ENCODE measurements at places on chromosomes 7 and 10.

GRCh38 chr10:7580520-7580919 is 86.2 kb downstream of the ITIH5 start:
- no peak for DNase-seq
- H3K4me3 ChIP-seq: no peak overlapping the region
- H3K4me1 ChIP-seq: no peaks in the 10 kb centered on the region
- no peaks in the 10 kb centered on the region for H3K36me3 ChIP-seq

DNA sequence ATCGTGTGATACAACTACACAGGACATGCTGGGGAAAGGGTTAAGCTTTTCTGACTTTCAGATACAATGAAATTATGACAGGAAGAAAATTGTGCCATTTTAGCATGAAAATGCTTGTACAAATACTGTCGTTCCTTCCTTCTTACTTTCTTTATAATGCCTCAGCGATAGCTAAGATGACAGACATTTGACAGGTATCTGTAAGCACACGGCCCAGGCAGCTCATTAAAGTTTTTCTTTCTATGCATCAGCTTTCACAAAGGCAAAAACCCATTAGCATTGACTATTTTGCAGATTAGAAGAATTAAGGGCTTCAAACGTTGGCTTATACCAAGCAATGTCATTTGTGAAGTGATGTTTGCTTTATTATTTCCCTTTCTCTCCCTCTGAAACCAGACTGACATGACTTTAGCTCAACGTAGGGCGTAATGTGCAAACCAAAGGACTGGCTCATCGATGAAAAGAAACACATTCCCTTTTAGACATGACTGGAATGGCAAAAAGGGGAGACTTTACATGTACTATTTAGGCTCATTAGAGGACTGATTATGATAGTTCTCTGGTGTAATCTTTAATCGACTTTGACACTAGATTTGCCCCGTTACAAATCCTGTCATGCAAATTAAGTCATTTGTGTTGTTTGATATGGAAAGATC is 258.4 kb upstream of the SP8 start:
- no peak overlapping the region for H3K4me3 ChIP-seq
- H3K27ac ChIP-seq: no peak overlapping the region
- no peaks in the 10 kb centered on the region for H3K27me3 ChIP-seq
- DNase-seq: no peak

DNA sequence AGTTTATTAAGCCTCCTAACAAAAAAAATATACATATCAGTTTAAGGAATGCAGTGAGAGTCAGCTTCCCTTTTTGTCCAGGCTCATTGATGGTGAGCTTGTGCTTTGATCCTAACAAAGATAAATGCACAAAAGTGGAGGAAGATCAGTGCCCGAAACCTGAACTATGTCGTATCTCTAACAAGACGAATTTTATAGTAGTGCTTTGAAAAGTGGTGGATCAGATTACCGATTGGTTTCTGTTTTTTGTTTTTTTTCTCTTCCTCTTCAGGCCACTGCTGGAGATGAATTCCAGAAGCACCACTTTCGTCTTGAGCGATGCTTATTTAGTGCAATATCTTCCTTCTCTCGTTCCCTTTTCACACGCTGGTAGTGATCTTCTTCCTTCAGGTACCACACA is 72.8 kb downstream of the RHOBTB1 start:
- no peak for DNase-seq
- H3K27ac ChIP-seq: no peak overlapping the region
- H3K4me3 ChIP-seq: no peak overlapping the region
- H3K4me1 ChIP-seq: no peaks in the 10 kb centered on the region
- H3K27me3 ChIP-seq: no peaks in the 10 kb centered on the region

DNA sequence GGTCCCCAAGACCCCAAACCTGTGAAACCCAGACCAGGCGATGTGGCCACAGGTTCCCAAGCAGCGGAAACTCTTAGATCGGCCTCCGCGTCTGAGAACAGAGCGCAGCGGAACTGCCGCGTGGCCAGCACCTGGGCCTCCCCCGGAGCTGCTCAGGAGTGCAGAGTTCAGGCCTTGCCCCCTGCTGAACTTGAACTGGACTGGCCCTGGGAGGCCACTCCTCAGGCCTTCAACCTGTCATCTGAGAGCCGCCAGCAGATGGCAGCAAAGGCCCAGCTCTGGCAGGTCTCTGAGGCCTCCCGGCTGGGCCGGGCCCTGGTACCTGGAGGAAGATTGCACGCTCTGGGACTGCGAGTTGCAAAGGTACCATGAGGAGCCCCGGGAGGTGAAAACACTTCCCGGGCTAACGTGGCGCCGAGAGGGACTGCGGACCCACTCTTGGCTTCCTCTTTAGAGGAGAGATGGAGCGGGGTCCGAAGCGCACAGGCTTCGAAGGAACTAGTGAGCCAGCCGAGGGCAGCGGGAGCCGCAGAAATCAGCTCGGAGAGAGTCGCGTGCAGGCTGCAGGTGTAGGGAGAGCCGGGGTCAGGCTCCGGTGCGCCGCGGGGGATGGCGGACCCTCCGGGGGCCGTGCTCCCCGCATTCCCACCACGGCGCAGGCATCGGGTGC is 89.2 kb downstream of the PAXIP1 start:
- peak overlapping the region; percentile 3 for H3K4me3 ChIP-seq
- no peak overlapping the region for H3K27ac ChIP-seq
- peaks cover 25% of the 10 kb centered on the region for H3K27me3 ChIP-seq
- peaks cover 12% of the 10 kb centered on the region for H3K4me1 ChIP-seq
- peak; percentile 65 for DNase-seq
- H3K36me3 ChIP-seq: no peaks in the 10 kb centered on the region

- H3K4me3 ChIP-seq: no peak overlapping the region
- no peak overlapping the region for H3K27ac ChIP-seq
- no peak for DNase-seq
- H3K36me3 ChIP-seq: no peaks in the 10 kb centered on the region
Measured at GRCh38 chr10:107900131-107900530, 735.6 kb upstream of the SORCS1 start.

- no peak overlapping the region for H3K27ac ChIP-seq
- no peak for DNase-seq
- H3K4me3 ChIP-seq: no peak overlapping the region
- H3K27me3 ChIP-seq: peaks cover 2% of the 10 kb centered on the region
- H3K4me1 ChIP-seq: no peaks in the 10 kb centered on the region
Measured at GRCh38 chr10:77647543-77648293, 10.1 kb upstream of the KCNMA1 start.

DNA sequence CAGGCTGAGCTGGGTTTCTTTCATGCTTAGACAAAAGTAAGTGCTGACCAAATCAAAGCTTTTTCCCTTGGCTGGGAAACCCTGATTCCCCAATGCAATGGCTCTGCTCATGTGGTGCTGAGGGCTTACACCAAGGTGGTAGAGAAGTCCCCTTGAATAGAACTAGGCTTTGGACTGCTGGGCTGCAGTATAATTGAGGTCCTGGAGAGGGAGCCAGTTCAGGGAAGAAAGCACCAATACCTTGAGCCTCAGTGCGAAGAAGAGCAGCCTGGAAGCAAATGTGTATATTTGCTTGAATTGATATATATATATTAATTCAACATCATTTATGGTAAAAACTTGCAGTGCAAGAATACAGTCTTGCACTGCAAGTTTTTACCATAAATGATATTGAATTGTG is 391.1 kb downstream of the RPS24 start:
- no peaks in the 10 kb centered on the region for H3K4me1 ChIP-seq
- no peak overlapping the region for H3K4me3 ChIP-seq
- DNase-seq: peak; percentile 6
- no peaks in the 10 kb centered on the region for H3K36me3 ChIP-seq
- H3K27ac ChIP-seq: no peak overlapping the region

GRCh38 chr10:11108356-11108755 is 90.7 kb downstream of the CELF2 start:
- no peak overlapping the region for H3K27ac ChIP-seq
- no peak overlapping the region for H3K4me3 ChIP-seq
- peaks cover 3% of the 10 kb centered on the region for H3K4me1 ChIP-seq
- DNase-seq: no peak
- H3K36me3 ChIP-seq: no peaks in the 10 kb centered on the region

- no peaks in the 10 kb centered on the region for H3K4me1 ChIP-seq
- H3K36me3 ChIP-seq: no peaks in the 10 kb centered on the region
- no peak overlapping the region for H3K4me3 ChIP-seq
- DNase-seq: no peak
Measured at GRCh38 chr7:8356071-8356470, 77.3 kb upstream of the NXPH1 start.

DNA sequence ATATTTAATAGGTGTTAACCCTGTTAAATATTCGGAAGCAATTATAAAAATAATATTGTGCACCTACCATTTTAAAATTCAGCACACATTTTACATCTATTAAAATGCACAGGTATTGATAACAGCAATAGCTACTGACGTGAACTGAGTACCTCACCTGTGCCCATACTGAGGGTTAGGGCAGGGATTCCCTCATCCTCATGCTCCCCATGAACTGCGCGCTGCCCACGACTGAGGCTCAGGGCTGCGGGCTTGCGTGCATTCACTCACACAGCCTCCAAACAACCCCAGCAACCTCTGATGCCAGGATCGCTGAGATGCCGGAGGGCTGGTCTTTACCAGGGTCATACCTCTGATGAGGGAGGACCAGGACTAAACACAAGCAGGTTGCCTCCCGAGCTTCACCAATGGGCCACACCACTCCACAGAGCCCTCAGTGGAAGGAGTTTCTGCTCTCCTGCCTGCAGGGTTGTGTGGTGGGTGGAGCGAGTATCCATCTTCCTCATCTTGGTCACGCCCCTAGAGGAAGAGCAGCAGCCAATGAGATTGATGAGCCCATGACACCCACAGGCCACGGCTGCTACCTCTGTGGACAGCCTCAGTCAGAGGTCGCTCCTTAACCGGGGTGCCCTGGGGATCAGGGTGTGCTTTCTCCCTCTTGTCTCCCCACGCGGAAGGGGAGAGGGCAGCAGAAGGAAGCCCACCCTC is 478.3 kb downstream of the TNS3 start:
- H3K27ac ChIP-seq: no peak overlapping the region
- H3K27me3 ChIP-seq: no peaks in the 10 kb centered on the region
- no peaks in the 10 kb centered on the region for H3K4me1 ChIP-seq

GRCh38 chr10:57968328-57969016 is 299.2 kb downstream of the IPMK start:
- no peaks in the 10 kb centered on the region for H3K36me3 ChIP-seq
- no peaks in the 10 kb centered on the region for H3K4me1 ChIP-seq
- H3K27me3 ChIP-seq: no peaks in the 10 kb centered on the region
- no peak overlapping the region for H3K27ac ChIP-seq
- H3K4me3 ChIP-seq: no peak overlapping the region
- no peak for DNase-seq

DNA sequence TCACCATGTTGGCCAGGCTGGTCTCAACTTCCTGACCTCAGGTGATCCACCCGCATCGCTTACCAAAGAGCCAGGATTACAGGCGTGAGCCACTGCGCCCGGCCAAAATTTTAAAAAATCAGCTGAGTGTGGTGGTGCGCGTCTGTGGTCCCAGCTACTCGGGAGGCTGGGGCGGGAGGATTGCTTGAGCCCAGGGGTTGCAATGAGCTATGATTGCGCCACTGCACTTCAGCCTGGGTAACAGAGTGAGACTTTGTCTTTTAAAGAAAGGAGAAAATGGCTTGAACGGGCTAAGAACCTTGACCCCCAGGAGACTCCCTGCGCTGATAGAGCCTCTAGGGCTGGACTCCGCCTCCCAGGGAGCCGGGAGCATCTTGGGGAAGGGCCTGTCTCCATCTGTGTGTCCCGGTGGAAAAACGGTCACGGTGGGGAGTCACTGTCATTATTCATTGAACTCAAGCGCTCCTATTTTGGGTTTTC is 760 bp upstream of the KCTD7 start:
- peaks cover 37% of the 10 kb centered on the region for H3K4me1 ChIP-seq
- peak overlapping the region; percentile 67 for H3K4me3 ChIP-seq
- no peak for DNase-seq
- H3K36me3 ChIP-seq: no peaks in the 10 kb centered on the region
- H3K27me3 ChIP-seq: no peaks in the 10 kb centered on the region

- no peaks in the 10 kb centered on the region for H3K36me3 ChIP-seq
- DNase-seq: no peak
- H3K27ac ChIP-seq: no peak overlapping the region
- H3K4me1 ChIP-seq: no peaks in the 10 kb centered on the region
- no peak overlapping the region for H3K4me3 ChIP-seq
Measured at GRCh38 chr10:122381680-122382079, 7.2 kb downstream of the PLEKHA1 start.

DNA sequence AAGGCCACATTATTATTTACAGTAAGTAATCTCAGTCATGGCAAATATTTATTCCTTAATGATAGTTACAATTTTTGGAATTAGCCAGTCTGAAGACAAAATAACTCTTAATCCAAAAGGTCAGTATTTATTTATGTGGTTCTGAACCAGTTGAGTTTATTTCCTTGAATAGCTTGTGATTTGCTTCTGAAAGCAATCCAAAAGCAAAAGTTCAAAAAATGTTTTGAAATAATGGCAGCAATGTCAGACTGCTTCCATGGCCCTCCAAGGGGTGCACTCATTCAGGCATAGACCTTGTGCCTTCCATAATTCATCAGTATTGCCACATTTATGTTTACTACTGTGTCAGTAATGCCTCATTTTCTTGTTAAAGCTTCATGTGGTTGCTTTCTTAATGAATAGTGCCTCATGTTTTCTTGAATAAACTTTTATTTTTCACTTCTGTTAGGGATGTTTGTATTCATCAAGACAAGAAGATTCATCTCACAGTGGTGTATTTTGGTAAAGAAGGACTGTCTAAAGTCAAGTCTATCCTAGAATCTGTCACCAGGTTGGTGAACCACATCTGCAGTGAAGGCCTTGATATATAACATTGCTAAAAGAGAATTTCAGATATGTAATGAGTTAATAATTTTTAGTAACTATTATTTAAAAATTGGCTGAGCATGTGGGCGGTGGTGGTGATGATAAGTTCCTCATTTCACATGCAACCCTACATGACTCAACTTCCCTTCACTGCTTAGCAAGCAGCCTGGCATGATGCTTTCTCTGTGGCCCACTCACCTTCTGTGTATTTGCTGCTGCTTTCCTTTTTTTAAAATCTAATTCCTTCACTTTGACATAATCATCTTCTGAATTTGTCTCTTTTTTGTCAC is 22.0 kb downstream of the CSGALNACT2 start:
- peaks cover 19% of the 10 kb centered on the region for H3K4me1 ChIP-seq
- H3K27ac ChIP-seq: no peak overlapping the region
- no peaks in the 10 kb centered on the region for H3K27me3 ChIP-seq

- no peaks in the 10 kb centered on the region for H3K4me1 ChIP-seq
- no peaks in the 10 kb centered on the region for H3K27me3 ChIP-seq
- no peaks in the 10 kb centered on the region for H3K36me3 ChIP-seq
- no peak overlapping the region for H3K4me3 ChIP-seq
Measured at GRCh38 chr10:15748126-15748525, 28.4 kb upstream of the ITGA8 start.

DNA sequence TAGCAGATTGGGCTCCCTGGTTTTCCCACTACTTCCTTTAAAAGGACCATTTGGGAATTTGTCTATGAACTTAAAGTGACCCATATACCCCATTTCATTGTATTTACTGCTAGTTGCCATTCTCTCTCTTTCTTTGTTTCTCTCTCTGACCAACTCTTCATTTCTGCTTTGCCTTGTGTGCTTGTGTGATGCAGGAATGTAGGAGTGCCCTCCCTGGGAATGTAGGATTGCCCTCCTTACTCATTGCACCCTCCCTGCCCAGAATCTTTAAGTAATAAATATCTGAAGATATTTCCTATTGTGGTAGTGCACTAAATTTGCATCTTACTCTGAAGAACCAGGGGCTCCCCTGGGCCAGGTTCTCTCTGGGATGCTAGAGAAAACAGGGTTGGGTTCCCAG is 47.3 kb upstream of the KLF14 start:
- H3K27me3 ChIP-seq: no peaks in the 10 kb centered on the region
- H3K27ac ChIP-seq: no peak overlapping the region
- no peaks in the 10 kb centered on the region for H3K4me1 ChIP-seq
- no peak for DNase-seq
